ENCODE measurements at places on chromosomes 1 and 21.

DNA sequence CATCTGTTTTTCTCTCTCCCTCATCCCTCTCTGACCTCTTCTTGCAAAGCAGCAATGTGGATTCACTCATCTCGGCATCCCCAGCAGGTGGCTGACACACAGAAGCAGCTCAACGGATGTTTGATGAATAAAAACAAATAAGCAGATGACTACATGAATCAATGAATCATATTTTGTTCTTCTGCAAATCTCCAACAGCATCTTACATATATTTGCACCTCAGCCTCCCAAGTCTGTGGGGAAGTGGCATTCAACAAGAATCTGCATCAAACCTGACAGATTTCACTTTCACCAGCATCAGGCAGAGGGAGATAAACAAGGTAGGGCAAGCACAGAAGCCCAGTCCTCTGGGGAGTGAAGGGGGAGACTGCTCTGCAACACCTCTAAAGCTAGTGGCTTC, 34.0 kb downstream of the CAPN8 start:
- no peak for DNase-seq

- DNase-seq = no peak
These were observed 18.1 kb downstream of the EPHA10 start for GRCh38 chr1:37746806-37747205.

GRCh38 chr1:177333936-177334595, 163.3 kb downstream of the BRINP2 start:
- DNase-seq = no peak

GRCh38 chr1:228882041-228882770, 146.9 kb downstream of the RHOU start:
- DNase-seq = no peak

GRCh38 chr1:223245411-223245810, 102.4 kb upstream of the TLR5 start:
- DNase-seq = no peak

- no peak for DNase-seq
These were observed 748.9 kb downstream of the PLA2G4A start for GRCh38 chr1:187577610-187578009.

- DNase-seq = no peak
These were observed 10.4 kb upstream of the ZNF648 start for GRCh38 chr1:182071924-182072323.

DNA sequence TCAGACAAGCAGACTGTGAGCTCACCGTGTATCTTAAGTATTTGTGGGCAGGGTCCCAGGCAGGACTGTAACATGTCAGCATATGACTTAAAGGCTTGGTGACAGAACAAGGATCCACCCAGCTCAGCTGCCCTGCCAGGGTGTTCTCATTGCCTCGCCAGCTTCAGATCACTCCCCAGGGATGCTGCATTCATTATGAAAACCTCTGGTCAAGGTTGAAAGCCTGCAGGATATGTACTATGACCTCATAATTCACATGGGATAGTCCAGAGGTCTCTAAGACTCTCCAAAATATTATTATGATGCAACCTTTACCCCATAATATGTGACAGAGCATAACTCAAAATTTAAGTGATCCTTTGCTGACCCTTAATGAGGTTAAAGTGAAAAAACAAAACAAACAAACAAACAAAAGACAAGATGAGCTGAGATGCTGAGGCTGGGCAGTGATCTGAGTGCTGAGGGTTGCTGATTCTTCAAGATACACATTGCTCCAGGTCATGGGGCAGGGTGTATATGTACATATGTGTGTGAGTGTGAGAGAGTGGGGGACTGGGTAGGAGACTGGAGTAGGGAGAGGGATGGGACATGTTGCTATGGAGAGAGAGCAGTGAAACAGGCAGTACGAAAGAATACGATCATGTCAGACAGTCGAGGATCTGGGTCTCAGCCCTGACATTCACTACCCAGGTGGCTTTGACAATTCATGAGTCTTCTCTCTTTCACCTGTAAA, 98.8 kb upstream of the DUSP10 start:
- no peak for DNase-seq

DNA sequence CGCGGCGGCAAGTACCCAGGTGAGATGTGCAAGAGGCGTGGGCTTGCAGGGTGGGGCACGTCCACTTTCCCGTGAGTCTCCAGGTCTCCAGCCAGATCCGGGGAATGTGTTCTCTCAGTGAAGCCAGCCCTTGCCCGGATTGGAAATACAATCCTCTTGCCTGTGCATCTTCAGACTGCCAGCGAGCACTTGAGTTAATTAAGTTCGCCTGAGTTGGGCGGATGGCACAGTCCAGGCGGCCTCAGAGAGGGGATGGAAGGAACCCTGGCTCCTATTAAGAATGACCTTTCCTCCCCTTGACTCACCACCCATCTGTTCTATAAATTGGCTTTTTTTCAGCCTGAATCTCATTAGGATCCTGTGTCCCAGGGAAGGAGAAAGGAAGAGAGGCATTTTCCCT, 33.3 kb upstream of the CNTN2 start:
- DNase-seq = no peak

- DNase-seq = no peak
These were observed 67.4 kb downstream of the SLC16A1 start for GRCh38 chr1:112888630-112889029.

GRCh38 chr1:41722184-41722583, 196.5 kb downstream of the HIVEP3 start:
- no peak for DNase-seq

GRCh38 chr1:47866601-47867437, 130.4 kb downstream of the TRABD2B start:
- DNase-seq = no peak

DNA sequence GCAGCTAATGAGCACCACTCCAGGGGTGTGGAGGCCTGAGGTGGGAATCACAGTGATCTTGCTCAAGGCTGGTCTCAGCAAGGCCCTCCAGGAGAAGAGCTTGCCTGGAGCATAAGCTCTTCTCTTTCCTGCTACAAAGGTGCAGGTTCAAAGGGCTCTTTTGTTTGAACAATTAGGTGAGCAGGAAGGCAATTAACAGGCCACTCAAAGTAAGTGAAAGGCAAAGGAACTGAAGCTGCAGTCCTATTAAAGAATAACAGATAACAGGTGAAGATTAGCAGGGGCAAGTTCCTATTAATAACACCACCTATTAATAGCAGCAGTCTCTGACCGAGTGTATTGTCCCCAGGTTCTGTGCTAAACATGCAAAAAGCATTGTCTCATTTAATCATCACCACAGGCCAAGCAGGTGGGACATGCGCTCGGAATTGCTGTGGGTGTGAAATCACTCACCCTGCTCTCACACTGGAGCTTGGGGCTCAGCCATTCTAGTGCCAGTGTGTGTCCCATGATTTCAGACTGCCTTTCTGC, 113.8 kb downstream of the RHOU start:
- no peak for DNase-seq

DNA sequence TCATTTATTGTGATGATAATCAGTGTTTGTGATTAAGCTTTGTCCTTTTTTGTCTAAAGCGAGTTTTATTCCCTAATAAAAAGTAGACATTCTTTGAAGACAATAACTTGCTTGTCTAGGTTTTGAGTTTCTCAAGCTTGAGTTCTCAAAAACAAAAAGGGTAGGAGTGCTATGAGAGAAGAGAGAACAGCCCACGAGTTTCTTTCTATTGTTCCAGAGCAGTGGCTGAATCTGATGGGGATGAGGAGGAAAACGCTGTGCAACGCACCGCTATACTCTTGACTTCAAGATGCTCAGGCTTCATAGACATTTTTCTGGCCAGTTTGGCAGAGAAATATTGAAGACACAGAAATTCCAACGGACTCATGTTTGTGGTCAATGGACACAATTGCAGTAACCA, 669.8 kb upstream of the B3GALT2 start:
- DNase-seq = no peak

GRCh38 chr1:169348383-169349036, 19.1 kb downstream of the NME7 start:
- no peak for DNase-seq

GRCh38 chr1:214285610-214286440, 4.9 kb downstream of the SMYD2 start:
- DNase-seq = no peak

DNA sequence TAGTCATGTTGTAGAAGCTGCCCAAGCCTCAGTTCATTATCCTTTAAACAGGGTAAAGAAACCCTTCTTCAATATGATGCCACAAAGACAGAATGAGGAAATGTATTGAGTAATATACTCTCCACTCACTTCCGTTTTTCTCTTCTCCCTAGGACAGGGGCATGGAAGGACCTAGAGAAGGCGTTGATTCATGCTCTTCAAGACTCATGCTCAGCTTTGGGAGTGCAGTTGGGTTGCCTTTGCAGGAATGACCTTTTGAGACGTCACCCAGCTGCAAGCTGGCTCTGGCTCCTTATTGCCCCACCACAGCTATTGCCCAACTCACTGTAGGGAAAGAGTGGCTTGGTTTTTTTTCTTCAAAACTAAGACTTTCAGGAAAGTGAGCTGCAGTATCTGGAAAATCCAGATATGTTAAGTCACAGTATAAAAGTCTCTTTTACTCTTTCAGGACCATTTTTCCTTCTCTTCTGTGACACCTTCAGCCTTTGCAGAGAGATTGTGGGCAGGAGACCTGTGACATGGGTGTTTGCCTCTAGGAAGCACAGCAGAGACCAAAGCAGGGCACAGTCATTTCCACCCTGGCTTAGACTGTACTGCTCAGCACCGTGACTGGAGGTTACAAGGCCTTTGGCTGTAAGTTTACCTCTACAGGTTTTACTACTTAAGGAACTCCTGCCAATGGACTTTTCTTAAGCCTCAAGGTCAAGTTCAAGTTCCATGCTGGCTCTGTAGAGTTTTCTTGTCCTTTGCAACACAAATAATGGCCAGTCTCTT, 39.5 kb downstream of the XCL2 start:
- no peak for DNase-seq

DNA sequence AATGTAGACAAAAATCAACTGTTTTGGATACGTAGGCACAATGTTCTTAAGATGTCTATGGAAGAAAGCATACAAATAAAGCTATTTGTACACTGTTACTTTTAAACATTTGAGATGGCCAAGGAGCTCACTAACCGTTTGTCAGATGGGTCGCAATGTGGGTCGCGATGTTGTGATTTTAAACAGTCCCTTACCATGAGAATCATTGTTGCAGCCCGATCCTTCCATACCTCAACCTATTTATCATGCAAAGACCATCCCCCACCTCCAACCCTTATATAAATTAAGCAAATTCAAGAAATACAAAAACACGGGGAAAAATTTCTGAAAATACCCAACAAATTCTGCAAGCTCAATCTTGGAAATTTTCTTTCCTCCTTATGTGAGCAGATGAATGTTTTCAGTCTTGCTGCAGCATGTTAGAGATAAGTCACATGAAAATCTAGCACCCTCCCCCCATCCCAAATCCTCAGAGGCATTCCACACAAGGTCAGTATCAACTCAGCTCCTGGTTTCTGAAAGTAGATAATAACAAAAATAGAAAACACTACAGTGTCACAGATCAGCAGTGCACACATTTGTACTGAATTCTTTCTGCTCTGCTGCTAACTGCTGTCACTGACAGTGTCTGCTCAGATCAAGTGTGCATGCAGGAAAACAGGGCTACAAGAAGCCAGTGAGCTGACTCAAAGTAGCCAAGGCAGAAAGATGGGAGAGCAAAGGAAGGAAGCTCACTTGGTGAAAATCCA, 92.9 kb upstream of the TTC39A start:
- DNase-seq = no peak

- DNase-seq = no peak
These were observed 52.8 kb upstream of the STUM start for GRCh38 chr1:226495716-226496115.

- no peak for DNase-seq
These were observed 203.2 kb downstream of the SDCCAG8 start for GRCh38 chr1:243459059-243459458.

- DNase-seq = no peak
These were observed 25.0 kb downstream of the MTOR start for GRCh38 chr1:11237356-11237755.

GRCh38 chr1:42784946-42785693, at the start of gene TMEM269:
TMEM269 (plus strand) TSS chr1:42784991; CDS start chr1:42789894, 4,903 bp downstream.
- DNase-seq = peak; percentile 6

DNA sequence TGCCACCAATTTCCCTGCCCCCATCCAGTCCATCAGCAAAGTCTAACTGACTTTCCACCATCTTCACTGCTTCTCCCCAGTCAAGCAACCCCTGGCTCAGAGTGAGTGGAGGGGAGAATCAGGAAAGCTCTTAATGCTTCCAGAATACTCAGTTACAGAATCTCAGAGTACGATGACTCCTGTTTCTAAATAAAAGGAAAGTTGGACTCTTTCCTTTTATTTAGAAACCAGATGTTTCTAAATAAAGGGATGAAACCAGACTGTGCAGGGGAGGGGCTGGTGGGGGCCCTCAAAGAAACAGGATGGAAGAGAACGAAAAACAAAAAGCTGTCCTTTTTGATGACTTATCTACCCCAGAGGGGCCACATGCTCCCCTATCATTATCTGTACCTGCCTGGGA, 85.2 kb upstream of the PPM1J start:
- no peak for DNase-seq

DNA sequence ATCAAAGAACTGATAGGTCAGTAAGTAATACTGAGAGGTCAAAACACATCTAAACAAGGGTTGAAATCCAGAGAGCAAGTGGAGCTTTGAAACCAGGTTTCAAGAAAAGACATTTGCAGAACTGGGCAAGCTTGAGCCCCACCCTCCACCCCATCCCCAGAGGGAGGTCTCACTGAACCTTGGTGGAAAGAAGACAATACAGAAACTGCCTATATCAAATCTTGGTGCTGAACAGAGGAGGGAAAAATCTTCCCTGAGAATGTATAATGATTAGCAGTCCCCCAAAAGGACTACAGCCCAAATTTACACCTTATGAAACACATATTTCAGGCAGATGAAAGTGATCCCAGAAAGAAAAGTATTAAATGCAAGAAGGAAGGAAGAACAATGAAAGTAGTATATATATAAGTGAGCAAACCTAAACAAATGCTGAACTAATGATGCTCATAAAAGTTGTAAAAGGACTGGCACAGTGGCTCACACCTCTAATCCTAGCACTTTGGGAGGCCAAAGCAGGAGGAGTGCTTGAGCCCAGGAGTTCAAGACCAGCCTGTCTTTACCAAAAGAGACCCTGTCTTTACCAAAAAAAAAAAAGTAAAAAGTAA, 12.4 kb downstream of the ZBTB17 start:
- no peak for DNase-seq

GRCh38 chr1:108554682-108555427, 5.0 kb upstream of the EEIG2 start:
- DNase-seq = no peak

- no peak for DNase-seq
These were observed 174.8 kb downstream of the PLPP3 start for GRCh38 chr1:56404561-56405030.

- DNase-seq = no peak
These were observed 52.0 kb downstream of the OLIG1 start for GRCh38 chr21:33121715-33122475.
